ENCODE measurements at places on chromosomes 12 and 14. TPM values are rescaled to one million over a fixed set of nuclear protein-coding genes. Genes with fewer than 3 reads are reported as not detected.

DNA sequence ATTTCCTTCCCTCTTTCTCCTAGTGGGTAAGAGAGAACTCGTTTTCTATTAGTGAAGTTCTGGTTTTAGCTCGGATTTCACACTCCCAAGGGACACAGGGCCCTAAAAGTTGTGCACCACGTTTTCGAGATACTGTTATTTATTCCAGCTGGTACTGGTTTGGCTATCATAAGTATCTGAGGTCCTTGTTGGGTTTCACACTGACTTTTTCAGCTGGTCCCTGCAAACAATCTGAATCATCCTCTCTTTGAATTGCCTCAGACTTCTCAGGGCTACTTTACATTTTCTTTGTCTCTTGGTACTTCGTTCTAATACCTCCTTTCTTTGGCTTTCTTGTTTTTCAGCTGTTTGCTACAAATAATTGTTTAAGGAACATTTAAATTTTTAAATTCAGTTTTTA is 75.7 kb downstream of the SCN8A start:
- no peaks in the 10 kb centered on the region for H3K4me1 ChIP-seq
- no peak for DNase-seq
- peaks cover 21% of the 10 kb centered on the region for H3K36me3 ChIP-seq
- no peaks in the 10 kb centered on the region for H3K27me3 ChIP-seq
- H3K27ac ChIP-seq = no peak overlapping the region

Gene YEATS4
- total RNA-seq = 21.6 TPM

DNA sequence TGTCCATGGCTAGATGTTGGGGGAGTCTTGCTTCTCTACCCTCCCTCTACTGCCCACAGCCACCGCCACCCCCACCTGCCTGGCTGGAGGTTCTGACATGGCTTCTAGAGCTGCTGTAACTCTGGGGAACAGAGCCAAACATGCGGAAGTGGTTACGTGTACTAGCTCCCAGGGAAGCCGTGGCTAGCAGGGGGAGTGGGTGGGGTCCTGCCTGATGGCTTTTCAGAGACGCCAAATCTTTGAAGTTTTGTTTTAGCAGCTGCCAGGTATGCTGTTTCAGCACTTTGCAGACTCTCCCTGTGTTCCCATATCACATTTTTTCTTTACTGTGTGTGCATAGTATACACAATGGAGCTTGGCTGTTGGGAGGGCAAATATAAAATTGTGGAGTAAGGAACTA is 150.3 kb downstream of the TGFB3 start:
- peaks cover 47% of the 10 kb centered on the region for H3K4me1 ChIP-seq
- peak; percentile 78 for DNase-seq
- H3K27me3 ChIP-seq = no peaks in the 10 kb centered on the region

Gene APOF
- not detected for total RNA-seq

DNA sequence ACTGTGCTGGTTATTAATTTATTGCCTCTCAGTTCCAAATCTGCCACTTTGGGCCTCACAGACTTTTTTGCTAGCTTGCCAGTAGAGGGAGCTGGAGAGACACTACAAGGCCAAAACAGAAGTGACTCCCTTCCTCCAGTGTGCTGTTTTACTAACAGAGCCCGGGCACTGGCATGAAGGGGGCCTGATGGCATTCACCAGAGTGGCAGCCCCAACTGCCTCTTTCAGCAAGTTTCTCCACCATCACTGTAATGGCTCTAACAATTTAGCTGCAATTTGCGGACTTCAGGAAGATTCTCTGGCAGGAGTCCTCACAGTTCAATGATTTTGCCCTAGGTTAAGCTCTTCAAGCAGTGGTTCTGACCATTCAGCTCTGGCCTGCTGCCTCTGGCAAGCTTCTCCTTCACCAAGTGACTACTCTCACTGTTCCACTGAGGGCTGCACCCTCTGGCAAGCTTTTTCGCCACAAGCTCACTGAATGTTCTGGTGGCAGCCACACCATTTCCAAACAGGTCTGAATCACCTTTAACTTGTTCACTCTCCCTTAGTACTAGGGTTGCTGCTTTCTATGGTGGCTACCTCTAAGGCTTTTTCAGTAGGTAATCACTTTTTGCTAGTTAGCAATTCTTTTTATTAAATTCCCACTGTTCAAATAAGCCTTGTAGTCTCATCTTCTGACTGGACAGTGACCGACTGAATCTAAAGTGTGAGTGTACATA is 104.9 kb downstream of the ZC3H14 start:
- H3K27ac ChIP-seq = no peak overlapping the region
- no peak overlapping the region for H3K4me3 ChIP-seq
- DNase-seq = peak; percentile 85

DNA sequence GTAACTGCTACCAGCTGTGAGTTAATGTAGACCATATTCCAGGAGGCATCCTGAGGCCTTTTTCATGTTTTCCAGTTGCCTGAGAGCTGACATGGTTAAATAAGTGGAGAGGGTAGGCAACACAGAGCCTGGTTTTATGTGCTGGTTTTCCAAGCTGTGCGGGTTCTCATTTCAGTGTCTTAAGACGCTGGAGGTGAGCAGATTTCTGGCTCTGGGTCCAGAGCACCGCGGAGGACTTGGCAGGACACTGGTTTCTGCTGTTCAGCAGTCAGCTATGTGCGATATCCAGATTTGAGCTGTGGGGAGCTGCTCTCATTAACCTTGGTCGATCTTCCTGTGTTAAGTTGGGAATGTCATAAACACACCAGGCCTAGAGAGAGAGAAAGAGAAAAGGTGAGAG is 680.8 kb downstream of the BCL11B start:
- no peak overlapping the region for H3K27ac ChIP-seq
- no peaks in the 10 kb centered on the region for H3K27me3 ChIP-seq
- DNase-seq = no peak

DNA sequence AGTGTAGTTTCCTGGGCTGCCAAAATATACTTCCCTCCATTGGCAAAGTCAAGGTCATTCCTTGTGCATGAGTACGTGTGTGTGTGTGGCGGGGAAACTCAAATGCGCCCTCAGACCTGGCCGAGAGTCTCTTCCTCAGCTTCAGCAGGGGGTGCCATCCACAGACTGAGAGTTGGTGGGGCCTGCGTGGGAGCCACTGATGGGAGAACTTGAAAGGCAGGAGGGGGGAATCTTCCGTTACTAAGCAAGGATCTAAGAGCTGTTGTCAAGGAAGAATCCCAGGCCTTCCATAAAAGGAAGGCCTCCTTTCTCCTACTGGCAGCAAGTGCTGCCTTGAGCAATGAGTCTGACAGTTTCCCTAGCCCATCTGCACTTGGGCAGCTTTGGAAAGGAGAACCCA is 274.9 kb downstream of the EMP1 start:
- DNase-seq = no peak
- no peaks in the 10 kb centered on the region for H3K36me3 ChIP-seq
- no peaks in the 10 kb centered on the region for H3K4me1 ChIP-seq

- peak overlapping the region; percentile 73 for H3K4me3 ChIP-seq
- H3K4me1 ChIP-seq = no peaks in the 10 kb centered on the region
These were observed 123.6 kb downstream of the TSPAN9 start for GRCh38 chr12:3200814-3201233.

- DNase-seq = peak; percentile 96
- peak overlapping the region; percentile 75 for H3K27ac ChIP-seq
- no peak overlapping the region for H3K4me3 ChIP-seq
- H3K4me1 ChIP-seq = peaks cover 21% of the 10 kb centered on the region
- H3K36me3 ChIP-seq = no peaks in the 10 kb centered on the region
- H3K27me3 ChIP-seq = no peaks in the 10 kb centered on the region
These were observed 81.9 kb upstream of the USP44 start for GRCh38 chr12:95633049-95633731.

Gene P3H3
- total RNA-seq = 32.5 TPM

Gene GPR84
- not detected for total RNA-seq

Gene GUCY2C
- total RNA-seq = not detected

Gene TMPRSS12
- not detected for total RNA-seq

Gene KERA
- total RNA-seq = not detected

- peak; percentile 7 for DNase-seq
- H3K4me3 ChIP-seq = no peak overlapping the region
- H3K4me1 ChIP-seq = no peaks in the 10 kb centered on the region
- no peak overlapping the region for H3K27ac ChIP-seq
- no peaks in the 10 kb centered on the region for H3K36me3 ChIP-seq
- H3K27me3 ChIP-seq = no peaks in the 10 kb centered on the region
These were observed 33.2 kb downstream of the DUSP6 start for GRCh38 chr12:89319122-89319521.

Gene RPS6KL1
- total RNA-seq = 0.38 TPM

Gene KLHL33
- not detected for total RNA-seq

GRCh38 chr14:74571901-74572725 is 39.9 kb downstream of the LTBP2 start:
- peak; percentile 98 for DNase-seq
- H3K4me1 ChIP-seq = peaks cover 83% of the 10 kb centered on the region
- H3K36me3 ChIP-seq = 0 out of 2 replicates have a peak, but pooled peaks cover 5% of the 10 kb centered on the region
- no peaks in the 10 kb centered on the region for H3K27me3 ChIP-seq
- peak overlapping the region; percentile 96 for H3K27ac ChIP-seq

GRCh38 chr12:124195567-124195942 is 99.3 kb upstream of the RFLNA start:
- no peaks in the 10 kb centered on the region for H3K4me1 ChIP-seq
- no peak overlapping the region for H3K27ac ChIP-seq
- H3K27me3 ChIP-seq = no peaks in the 10 kb centered on the region
- no peak for DNase-seq
- no peaks in the 10 kb centered on the region for H3K36me3 ChIP-seq

- no peak overlapping the region for H3K4me3 ChIP-seq
- H3K36me3 ChIP-seq = no peaks in the 10 kb centered on the region
- H3K27me3 ChIP-seq = no peaks in the 10 kb centered on the region
These were observed 18.1 kb downstream of the NOS1 start for GRCh38 chr12:117343296-117343695.

Data from GM23248 (cell line).